ENCODE measurements at places on chromosomes 7 and 10.

DNA sequence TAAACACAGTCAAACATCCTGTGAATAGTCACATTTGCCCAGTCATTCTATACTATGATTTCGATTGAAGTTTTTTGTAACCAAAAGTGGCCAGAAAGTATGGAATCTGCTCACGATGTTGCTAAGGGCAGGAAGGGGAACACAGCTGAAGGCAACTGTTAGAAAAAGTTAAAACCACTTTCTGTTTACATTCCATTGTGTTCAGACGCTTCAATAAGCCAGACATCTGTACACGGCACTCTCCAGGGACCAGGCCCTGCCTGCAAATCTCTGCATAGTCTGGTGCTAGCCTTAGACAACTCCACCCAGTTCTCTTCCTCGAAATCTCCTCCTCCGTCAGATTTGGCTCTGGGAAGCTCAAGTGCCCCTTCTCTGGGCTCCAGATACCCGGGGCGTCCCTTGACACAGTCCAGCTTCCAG is 17.1 kb upstream of the TMEM120A start:
- DNase-seq: no peak

DNA sequence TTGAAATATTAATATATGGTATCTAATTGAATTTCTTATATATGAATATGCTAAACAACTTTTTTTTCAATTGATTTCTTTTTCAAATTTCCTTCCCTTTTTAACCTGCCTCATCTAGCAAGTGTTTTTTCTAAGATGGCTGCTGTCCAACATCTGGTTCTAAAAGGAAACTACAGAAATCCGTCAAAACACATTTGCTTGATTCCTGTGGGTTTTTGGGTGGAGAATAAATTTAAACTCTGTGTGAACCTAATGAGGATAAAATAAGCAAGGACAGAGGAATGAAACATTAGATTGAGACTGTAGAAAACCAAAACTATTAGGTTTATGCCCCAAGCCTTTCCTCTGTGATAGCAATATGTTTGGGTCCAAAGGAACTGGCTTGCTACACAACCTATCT is 75.5 kb upstream of the STARD3NL start:
- no peak for DNase-seq

DNA sequence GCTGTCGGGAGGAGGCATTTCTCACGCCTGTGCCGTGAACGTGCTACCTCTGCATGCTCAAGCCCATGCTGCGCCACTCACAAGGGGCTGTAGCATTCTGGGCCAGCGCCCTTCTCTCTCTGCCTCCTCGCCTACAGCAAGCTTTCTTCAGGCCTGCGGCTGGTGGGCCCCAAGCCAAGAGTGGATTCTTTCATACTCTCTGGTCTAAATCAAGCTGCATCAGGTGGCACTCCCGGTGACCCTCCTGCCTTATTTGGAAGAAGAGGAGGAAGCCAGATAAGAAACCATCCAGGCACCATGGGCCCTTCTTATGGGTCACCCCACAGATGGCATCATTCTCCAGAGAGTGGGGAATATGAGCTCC is 86.7 kb upstream of the DUSP5 start:
- DNase-seq: no peak

GRCh38 chr10:31549896-31550295 is 230.9 kb downstream of the ZEB1 start:
- no peak for DNase-seq

DNA sequence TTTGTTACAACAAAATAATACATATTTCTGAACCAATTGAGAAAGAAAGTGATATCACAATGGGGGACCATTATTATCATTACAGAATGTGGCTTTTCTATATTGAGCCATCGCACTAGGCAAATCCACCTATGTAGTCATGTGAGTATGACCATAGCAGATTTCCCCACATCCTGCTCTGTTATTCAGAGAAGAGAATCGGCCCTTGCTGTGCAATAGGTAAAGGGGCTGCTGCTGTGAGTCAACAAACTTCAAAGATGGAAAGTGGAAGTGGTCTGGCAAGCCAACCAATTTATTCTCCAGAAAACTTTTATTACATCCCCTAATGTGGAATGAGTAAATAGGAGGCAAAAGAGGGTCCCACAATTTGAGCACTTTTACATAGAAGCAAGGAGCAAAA is 573.4 kb downstream of the ETV1 start:
- DNase-seq: no peak

DNA sequence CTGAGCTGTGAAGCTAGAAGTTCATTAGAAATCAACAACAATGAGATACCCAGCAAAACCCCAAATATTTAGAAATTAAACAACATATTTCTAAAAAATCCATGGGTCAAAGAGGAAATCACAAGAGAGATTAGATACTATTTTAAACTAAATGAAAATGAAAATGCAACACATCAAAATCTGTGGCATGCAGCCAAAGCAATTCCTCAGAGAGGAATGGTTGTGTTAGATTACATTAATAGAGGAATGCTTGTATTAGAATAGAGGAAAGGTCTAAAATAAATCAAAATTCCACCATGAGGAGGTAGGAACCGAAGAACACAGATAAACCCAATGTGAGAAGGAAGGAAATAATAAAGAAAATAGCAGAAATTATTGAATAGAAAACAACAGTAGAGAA is 642.1 kb upstream of the GALNT17 start:
- no peak for DNase-seq

DNA sequence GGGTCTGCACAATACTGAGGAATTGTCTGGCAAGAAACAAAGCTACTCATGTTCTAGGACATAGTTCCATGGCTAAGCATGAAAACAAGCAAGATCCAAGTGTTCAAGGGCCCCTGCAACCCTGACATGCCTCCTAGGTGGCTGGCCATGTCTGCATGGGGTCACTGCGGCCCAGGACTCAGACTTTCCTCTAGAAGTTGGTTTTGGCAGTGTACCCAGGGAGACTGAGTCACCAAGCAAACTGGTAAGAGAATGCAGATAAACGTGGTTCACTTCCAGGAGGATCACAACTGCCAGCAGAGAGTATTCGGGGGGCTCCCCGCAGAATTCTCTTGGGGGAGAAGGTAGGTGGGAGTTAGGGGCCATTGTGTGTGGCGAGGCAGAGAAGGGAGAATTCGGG is 7.4 kb upstream of the PFKFB3 start:
- no peak for DNase-seq

GRCh38 chr10:117535298-117536071 is 7.1 kb upstream of the EMX2 start:
- peak; percentile 70 for DNase-seq

DNA sequence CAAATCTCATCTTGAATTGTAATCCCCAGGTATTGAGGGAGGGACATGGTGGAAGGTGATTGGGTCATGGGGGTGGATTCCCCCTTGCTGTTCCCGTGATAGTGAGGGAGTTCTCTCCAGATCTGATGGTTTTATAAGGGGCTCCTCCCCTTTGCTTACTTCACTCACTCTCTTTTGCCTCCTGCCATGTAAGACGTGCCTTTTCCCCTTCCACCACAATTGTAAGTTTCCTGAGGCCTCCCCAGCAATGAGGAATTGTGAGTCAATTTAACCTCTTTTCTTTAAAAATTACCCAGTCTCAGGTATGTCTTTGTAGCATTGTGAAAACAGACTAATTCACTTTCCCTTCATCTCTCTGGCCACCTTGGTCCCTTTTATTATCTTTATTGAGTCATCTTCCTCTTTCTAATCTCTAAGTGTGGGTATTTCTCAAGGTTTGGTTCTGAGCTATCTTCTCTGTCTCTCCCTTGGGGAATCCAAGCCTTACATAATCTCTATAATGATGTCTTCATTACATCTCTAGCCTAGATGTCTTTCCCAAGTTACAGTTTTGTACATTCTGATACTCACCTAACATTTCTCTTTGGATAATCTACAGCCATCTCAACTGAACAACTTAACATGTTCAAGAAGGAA is 99.1 kb upstream of the JCAD start:
- no peak for DNase-seq

GRCh38 chr7:74617180-74617744 is 40.3 kb upstream of the GTF2I start:
- DNase-seq: no peak

DNA sequence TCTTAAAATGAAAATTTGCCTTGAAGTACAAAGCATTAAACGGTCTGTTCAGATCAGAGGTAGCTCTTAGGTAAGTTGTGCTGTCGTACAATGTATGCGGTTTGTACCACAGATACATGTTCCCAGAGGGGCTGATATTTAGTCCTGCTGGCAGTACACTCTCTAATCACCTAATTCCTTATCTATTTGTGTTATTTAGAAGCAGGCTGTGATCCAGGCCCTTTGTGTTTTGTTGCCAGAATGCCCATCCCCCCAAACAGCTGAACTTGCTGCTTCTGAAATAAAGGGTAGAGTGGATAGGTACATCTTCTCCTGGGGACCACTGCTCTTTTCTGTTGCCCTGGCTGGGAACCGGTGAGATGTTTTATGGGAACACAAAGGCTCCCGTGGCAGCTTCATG is 84.5 kb downstream of the SND1 start:
- no peak for DNase-seq

DNA sequence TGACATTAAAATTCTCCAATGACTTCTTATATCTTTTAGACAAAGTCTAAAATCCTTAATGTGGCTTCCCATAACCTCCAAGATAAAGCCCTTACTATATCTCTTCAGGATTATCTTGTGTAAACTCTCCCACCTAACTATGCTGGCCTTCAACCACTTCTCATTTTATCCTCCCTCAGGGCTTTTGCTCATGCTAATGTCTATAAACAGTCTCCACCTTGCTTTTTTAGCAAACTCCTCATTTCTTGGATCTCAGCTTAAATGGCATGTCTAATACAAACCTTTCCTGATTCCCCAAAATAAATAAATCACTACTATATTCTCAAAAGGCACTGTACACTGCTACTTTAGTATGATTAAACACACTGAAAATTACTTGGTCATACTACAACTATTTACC is 181.2 kb downstream of the LRRN3 start:
- no peak for DNase-seq

GRCh38 chr7:144401490-144401889 is 2.0 kb downstream of the NOBOX start:
- DNase-seq: no peak

DNA sequence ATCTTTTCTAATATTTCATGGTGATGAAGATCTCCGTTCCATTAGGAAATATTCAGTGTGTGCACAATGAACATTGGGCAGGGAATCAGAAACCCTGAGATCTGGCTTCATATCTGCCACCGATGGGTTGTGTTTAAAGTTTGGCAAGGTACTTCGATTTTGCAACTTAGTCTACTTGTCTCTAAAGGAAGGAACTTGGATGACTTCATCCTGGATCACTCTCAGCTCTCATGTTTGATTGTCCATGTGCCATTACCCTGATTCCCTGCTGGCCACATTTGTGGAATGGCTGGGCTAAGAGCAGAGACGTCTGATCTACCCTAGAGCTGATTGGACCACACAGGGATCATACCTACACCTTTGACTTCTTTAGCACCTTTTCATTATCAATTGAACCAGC is 177.0 kb upstream of the KMT2E start:
- DNase-seq: no peak

DNA sequence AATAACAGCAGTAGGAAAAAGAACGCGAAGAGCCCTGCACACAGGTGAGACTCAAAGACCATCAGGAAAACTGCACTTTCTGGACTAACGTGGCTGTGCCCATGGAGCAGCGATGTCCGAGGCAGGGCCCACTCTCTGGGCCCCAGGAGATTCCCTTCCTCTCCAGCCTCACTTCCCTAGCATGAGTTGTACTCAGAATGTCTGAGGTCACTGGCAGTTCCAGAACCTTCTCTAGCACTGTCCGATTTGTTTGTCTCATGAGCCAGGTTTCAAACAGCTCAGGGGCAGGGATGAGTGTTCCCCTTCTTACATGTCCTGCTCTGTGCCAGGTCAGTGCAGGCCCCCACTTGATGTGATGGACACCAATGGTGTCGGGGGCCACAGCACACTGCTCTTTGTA is 484.2 kb downstream of the PTPRN2 start:
- DNase-seq: no peak

DNA sequence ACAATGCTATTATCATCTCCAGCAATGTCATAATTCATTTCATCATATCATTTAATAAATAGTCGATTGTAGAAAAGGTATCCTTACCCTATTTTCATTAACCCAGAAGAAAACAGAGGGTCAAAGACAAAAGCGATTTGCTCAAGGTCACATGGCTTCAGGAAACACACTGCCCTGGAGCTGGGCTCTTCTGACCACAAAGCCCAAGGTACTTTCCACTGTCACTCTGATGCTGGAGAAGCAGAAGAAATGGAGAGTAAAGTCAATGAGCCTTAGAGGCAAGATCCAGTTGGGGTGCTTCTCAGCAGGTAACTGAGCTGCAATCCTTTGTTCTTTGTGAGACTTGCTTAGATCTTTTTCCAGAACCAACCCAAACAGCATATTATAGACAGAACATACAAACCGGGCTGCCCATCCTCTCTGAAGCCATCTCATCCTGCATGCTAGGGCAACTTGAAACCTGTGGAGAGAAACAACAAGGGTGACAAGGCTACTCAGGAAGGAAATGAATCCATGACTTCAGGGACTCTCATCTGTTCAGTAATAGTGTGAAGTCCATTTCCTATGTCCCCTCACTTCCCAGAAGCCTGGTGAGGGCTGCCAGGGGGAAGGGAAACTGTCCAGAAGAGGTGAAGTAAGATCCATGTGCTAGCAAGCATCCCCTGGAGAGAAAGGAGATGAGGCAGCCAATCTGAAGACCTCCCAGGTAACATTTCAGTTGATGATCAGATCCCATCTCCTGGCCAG is 148.6 kb upstream of the SVIL start:
- no peak for DNase-seq

DNA sequence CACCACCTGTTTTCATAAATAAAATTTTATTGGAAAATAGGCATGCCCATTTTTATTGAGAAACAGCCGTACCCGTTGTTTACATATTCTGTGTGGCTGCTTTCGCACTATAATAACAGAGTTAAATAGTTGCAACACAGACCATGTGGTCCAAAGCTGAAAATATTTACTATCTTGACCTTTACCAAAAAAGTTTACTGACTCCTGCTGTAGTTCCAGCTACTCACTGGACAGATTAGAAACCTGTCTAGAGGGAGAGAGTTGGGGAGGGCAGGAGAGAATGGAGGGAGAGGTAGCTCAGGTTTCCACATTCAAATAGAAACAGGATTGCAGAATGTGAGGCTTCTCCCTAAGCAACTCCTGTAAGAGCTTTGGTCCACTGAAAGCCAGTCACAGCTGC is 55.1 kb upstream of the GLCCI1 start:
- no peak for DNase-seq

GRCh38 chr10:132298038-132298881 is 9.5 kb downstream of the STK32C start:
- DNase-seq: peak; percentile 43

- no peak for DNase-seq
Measured at GRCh38 chr7:50206453-50207250, 97.9 kb upstream of the IKZF1 start.

- no peak for DNase-seq
Measured at GRCh38 chr7:49037346-49038210, 113.2 kb downstream of the CDC14C start.

- DNase-seq: no peak
Measured at GRCh38 chr7:40546616-40547501, 412.1 kb downstream of the SUGCT start.

DNA sequence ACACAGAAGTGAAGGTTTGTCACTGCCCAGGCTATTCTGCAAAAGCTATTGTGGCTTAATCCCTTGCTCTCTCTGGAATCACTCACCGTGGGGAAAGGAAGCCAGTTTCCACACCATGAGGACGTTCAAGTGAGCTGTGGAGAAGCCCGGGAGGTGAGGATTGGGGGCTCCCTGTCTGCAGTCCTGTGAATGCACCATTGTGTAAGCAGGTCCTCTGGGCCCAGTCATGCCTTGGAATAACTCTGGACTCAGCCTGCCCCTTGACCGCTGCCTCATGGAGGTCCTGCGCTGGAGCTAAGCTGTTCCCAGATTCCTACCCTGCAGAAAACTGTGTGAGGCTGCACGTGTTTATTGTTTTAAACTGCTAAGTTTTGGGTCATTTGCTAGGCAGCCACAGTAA is 33.5 kb downstream of the LYZL2 start:
- DNase-seq: no peak
